ENCODE measurements at places on chromosomes 13 and 19.

- DNase-seq: peak; percentile 24
Measured at GRCh38 chr13:27583645-27584044, 36.7 kb downstream of the LNX2 start.

DNA sequence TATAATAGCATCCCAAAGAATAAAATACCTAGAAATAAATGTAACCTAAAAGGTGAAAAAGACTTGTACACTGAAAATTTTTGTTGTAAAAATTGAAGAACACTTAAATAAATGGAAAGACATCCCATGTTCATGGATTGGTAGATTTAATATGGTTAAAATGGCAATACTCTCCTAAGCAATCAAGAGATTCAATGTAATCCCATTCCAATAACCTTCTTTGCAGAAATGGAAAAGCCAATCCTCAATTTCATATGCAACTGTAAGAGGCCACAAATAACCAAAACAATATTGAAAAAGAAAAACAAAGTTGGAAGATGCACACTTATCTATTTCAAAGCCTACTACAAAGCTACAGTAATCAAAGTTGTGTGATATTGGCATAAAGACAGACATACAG lies 17.7 kb downstream of the DZIP1 start:
- no peak for DNase-seq

GRCh38 chr19:49666120-49666444 lies 349 bp downstream of the BCL2L12 start:
- no peak for DNase-seq

- DNase-seq: no peak
Measured at GRCh38 chr13:28326056-28326455, 168.9 kb downstream of the FLT1 start.

DNA sequence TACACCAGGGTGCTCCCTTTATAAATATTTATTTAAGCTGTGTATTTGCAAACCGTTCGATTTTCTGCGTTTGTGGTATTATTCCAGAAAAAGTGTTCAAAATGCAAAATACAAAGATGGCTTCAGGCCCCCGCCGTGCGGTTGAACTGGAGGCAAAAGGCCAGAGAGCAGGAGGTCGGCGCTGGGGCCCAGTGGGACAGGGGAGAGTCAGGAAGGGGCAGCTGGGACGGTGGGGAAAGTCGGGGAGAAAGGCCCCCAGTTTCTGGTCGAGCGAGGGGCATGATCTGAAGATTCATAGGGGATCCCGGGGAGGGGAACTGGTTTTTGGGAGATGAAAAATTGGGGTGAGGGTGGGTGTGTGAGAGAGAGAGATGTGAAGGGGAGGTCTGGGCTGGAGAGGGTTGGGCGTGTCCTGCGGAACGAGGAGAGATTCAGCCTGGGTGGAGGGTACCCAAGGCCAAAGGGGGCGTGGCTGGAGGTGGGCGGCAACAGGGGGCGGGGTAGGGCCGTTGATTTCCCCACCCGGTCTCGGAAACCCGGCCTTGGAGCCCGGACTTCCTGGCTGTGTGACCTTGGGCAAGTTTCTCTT lies 678 bp downstream of the ISOC2 start:
- peak; percentile 83 for DNase-seq

- DNase-seq: peak; percentile 83
Measured at GRCh38 chr13:46668302-46668720, 115.3 kb downstream of the LRCH1 start.

- DNase-seq: peak; percentile 43
Measured at GRCh38 chr19:16589917-16590316, 17.7 kb upstream of the SLC35E1 start.

DNA sequence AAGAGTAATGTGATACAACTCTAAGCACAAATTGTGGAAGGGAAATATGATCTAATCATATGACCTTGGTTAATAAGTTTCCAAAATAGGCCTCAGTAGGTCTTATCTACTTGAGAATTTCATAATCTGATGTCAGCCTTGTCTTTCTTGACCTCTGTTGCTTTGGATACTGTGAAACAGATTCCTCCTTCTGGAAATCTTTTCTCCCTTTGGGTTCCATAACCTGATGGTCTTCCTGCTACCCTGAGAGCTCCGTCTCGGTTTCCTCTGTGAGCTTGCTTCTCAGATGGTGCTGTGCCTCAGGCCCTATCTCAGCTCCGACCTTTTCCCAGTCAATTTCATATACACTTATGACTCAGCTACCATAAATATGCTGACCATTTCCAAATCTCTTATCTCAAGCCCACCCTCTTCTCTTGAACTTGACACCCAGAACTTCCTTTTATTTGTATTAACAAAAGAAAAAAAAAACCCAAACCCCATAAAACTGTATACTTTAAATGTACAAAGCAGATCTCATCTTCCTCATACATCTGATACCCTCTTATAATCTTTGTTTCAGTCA lies 6.4 kb upstream of the SLC46A3 start:
- no peak for DNase-seq

DNA sequence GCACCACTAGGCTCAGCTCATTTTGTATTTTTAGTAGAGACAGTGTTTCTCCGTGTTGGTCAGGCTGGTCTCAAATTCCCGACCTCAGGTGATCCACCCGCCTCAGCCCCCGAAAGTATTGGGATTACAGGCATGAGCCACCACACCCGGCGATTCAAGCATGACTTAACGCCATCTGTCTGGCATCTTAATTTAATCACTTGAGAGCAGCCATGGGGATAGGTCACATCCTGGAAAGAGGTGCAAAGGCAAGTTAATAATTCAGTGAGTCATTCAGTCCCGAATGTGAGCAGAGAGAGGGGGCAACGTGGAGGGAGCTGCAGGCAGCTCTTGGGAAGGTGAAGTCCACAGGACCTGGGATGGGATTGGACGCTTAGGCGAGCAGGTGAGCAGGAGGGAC lies 31.7 kb upstream of the USP29 start:
- no peak for DNase-seq

- peak; percentile 96 for DNase-seq
Measured at GRCh38 chr19:11736696-11737095, 2.0 kb downstream of the ZNF823 start.

DNA sequence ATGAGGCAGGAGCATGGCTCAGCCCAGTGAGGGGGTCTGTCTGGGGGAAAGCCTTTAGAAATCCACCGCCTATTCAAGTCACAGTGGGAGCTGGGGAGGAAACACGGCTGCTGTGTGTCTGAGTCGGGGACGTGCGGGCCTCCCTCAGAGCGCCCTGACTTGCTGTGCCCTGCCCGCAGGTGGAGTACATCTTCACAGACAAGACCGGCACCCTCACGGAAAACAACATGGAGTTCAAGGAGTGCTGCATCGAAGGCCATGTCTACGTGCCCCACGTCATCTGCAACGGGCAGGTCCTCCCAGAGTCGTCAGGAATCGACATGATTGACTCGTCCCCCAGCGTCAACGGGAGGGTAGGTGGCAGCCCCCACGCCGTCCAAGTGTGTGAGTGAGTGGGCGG lies 137.8 kb upstream of the MCF2L start:
- DNase-seq: no peak

DNA sequence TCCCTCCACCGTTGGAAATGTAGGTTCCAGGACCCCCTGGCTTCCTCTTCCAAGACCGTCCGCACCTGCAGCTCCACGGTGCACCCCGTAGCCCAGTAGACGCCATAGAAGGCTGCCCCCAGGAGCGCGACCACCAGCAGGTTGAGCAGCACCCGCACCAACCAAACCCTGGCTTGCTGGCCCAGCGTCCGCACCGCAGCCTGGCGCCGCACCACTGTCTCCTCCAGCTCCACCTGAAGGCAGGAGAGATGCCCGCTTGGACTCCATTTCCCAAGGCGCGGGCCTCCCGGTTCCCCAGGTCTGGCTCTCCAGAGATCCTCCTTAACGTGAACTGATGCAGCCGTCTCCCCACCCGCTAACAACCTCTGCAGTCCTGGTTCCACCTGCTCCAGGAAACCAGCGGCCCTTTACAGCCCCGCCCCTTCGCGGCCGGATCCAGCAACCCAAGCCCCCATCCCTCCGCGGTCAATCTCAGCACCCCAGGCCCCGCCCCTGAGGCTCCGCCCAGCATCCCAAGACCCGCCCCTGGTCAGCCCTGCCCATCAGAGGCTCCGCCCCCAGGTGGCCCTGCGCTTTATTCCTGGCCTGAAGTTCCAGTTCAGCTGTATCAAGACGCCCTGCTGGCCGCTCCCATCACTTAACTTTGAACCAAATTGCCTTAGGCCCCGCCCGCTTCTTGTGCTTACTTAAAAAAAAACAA lies 5.0 kb upstream of the LENG1 start:
- DNase-seq: peak; percentile 26

DNA sequence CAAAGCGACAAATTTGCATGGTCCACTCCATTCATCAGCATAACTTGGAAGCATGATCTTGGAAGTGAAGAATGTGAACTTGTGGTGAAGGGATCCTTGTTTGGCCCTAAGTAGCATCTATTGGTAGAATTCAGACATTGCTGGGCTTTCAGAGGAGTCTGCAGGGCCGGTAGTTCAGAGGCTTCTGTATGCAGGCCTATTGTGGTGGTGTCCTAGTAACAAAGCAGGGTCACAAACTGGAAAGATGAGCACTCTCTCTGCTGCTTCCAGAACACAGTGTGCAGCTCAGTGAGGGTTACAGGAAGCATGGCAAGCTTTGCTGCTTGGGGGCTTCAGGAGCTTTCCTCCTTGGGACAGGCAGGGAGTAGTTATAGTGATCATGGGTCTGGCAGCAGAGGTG lies 206.0 kb downstream of the TDRD3 start:
- DNase-seq: no peak

DNA sequence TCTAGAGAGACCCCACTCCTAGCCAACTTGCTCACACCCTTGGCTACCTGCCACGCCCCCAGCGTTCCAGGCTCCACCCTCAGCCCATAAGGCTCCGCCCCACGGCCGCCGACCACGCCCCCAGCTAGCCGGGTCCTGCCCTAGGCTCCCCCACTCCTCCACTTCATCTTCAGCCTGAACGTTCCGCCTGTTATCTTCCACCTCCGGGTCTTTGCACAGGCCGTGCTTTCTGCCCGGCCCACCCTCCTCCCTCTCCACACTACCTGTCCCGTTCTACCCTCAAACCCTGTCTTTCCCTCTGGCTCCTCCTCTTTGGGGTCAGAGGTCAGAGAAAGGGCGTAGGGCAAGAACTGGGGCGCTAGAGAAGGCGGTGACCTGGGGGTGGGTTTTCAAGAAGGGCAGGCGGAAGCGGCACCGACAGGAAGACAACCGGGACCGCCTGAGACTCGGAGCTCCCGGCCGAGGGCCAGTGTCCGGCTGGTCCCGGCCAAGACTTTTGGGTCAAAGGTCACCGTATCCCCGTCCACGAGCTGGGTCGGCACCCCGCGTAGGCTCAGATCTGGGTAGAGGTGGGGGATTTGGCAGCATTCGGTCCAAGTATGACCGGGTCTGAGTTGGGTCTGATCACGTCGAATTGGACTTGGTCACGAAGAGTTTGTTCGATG lies 2.2 kb downstream of the PDE4C start:
- DNase-seq: peak; percentile 58

- no peak for DNase-seq
Measured at GRCh38 chr13:69720278-69720983, 387.2 kb upstream of the ATXN8OS start.

GRCh38 chr19:51587264-51588191 lies 16.4 kb downstream of the ZNF175 start:
- DNase-seq: no peak

- DNase-seq: no peak
Measured at GRCh38 chr13:24341439-24341838, 32.1 kb downstream of the C1QTNF9 start.

DNA sequence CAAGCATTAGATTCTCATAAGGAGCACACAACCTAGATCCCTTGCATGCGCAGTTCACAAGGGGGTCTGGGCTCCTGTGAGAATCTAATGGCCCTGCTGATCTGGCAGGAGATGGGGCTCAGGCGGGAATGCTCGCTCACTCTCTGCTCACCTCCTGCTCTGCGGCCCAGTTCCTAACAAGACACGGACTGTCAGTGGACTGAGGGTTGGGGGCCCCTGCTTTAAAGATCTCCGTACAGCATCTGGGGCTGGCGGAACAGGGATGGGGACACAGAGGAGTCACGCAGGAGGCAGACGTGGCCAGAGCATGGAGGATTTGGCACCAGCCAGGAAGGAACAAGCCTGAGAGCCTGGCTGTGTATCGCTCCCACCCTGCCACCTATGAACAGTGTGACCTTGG lies 37.3 kb upstream of the ZNF536 start:
- DNase-seq: no peak

DNA sequence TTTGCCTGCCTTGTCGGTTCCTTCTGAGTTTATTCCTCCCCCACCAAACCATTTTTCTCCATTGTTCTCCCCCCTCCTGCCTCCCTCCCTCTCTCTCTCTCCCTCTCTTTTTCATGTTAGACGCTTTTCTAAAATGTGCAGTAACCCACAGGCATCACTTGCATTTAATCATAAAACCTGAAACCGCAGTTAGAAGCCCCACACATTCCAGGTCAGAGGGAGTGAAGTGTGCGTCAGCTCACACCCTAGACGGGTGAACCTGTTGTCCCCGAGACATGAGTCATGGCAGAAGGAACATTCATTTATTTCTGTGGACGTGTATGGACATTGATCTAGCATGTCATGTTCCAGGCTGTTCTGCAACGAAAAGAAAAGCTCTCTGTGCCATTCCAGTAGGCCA lies 19.9 kb downstream of the ONECUT3 start:
- no peak for DNase-seq

- DNase-seq: no peak
Measured at GRCh38 chr13:113730258-113730691, 28.8 kb upstream of the TMEM255B start.

DNA sequence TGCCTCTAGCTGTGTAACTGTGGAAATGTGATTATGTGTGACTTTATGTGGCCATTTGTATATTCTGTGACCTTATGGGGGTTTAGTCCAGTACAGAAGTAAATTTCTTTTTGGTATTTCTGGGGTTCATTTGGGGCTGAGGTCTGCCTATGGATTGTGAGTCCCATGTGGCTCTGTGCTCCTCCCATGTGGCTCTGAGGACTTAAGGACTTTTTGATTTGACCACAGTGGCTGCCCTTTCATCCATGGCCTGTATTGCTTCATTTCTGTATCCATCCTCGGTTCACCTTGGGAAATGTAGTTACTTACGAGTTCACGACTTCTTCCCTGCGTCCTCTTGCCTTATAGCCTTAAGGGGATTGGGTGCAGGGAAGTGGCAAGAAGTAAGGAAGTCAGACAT lies 1.0 kb downstream of the ZNF420 start:
- no peak for DNase-seq

- no peak for DNase-seq
Measured at GRCh38 chr19:35353635-35354034, 4.6 kb upstream of the FFAR3 start.

- peak; percentile 10 for DNase-seq
Measured at GRCh38 chr19:57334191-57334590, 13.9 kb downstream of the ZNF543 start.

- no peak for DNase-seq
Measured at GRCh38 chr13:114148521-114148855, 16.1 kb upstream of the RASA3 start.

GRCh38 chr13:88704600-88705275 lies 1033.6 kb downstream of the SLITRK5 start:
- no peak for DNase-seq

DNA sequence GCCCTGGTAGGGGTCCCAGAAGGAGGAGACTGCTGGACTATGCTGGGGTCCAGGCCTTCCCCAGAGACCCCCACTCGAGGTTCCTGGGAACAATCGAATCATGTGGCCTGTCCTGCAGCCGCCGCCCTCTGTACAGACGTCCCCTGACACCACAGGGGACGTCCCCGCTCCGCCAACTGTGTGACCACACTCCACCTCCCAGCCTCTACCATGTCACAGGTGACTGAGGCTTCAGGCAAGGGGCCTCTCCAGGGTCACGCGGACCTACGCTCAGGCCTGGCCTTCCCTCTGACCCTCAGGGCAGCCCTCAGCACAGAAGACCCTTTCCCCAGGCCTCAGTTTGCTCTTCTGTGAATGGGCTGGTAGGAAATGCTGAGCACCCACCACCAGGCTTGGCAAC lies 13.1 kb upstream of the TMEM161A start:
- no peak for DNase-seq

- peak; percentile 79 for DNase-seq
Measured at GRCh38 chr19:48391100-48392005, at the start of gene KDELR1. KDELR1 (minus strand) TSS chr19:48391551; CDS start chr19:48391358, 193 bp downstream.
